NCI-H510A (cell line): ENCODE measurements at places on chromosomes 11 and 22.

DNA sequence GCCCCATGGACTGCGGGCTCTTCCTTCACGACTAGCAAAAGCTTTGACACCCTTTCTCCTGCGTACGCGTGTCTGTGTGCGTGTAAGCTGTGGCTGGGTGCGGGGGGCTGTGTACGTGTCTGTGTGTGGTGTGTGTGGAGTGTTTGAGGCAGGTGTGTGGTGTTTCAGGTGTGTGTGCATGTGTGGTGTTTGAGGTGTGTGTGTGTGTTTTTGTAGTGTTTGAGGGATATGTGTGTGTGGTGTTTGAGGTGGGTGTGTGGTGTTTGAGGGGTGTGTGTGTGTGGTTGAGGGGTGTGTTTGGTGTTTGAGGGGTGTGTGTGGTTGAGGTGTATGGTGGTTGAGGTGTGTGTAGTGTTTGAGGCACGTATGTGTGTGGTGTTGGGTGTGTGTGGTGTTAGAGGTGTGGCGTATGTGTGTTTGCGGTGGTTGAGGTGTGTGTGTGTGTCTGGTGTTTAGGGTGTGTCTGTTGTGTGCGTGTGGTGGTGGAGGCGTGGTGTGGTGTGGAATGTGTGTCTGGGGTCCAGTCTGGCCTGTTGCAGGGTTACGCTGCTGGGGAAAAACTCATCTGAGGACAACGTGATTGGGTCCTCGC, 687 bp upstream of the ARSA start:
- no peak for DNase-seq

DNA sequence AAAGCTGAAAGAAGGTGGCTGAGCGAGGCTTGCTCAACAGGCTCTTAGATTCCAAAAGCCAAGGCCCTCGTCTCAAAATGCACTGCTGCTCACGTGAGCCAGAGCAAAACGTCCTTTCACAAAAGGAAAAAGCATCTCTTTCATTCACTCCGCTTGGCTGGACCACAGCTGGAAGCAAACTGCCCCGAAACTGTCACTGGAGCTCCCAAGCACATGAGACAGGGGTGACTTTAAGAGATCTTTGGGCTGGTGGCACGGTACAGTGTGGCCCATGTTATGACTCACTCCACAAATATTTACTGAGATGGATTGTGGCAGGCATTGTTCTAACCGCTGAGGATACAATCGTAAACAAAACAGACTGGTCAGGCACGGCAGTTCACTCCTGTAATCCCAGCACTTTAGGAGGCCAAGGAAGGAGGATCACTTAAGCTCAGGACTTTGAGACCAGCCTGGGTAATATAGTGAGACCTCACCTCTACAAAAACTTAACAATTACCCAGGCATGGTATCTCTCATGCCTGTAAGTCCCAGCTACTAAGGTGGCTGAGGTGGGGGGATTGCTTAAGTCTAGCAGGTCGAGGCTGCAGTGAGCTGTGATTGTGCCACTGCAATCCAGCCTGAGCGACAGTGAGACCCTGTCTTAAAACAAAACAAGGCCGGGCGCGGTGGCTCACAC, 3.6 kb downstream of the PLA2G6 start:
- DNase-seq: no peak

DNA sequence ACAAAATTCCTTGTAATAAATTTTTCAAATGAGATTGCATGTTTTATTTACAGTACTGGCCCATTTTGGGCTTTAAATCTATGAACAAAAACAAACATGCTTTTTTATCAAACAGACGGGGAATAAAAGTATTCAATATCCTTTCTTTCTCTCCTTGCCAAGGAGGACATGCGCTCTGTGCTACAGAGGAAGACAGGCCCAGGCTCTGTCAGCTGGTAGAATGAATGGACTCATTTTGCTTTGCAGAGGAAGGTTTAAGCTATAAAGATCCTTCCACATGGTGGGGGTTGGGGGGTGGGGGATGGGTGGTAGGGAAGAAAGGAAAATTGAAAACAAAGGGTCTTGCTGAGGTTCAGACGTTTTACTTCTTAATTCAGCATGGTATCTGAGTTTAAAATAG, 575.6 kb downstream of the INSC start:
- DNase-seq: no peak

GRCh38 chr11:86596861-86597586, 75.4 kb downstream of the ME3 start:
- no peak for DNase-seq

DNA sequence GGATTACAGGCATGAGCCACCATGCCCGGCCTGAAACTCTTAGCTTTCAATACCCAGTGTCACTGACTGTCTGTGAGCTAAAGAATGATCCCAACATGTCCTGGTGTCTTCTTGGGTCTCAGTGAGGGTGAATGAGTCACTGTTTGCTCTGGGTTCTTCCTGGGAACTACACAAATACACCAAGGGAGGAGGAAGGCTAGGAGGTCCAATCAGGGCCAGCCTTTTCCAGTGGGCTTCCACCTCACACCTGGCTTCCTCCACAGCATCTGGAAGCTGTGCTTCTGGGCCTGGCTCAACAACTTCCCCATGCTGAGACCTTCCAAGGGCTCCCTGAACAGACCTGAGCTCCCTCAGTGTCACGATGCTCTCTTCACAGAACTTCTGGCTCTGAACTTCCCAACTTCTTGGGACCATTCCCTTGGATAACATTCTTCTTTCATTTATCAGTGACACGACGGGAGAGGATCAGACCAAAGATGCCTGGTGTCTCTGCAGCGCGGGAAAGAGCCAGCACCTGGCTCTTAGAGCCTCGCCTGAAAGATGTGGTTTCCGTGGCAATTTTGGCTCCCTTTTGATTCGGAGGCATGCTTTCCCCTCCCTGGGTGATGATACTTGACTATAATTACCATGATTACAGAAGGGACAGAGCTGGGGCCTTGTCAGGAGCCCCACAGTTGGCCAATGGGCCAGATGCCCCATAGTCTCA, 22.3 kb upstream of the CHRM4 start:
- DNase-seq: no peak
